ENCODE measurements at places on chromosomes 4 and X. TPM values are rescaled to one million over a fixed set of nuclear protein-coding genes. Genes with fewer than 3 reads are reported as not detected.

GRCh38 chr4:168557658-168558057 lies 60.8 kb downstream of the PALLD start:
- DNase-seq: no peak

DNA sequence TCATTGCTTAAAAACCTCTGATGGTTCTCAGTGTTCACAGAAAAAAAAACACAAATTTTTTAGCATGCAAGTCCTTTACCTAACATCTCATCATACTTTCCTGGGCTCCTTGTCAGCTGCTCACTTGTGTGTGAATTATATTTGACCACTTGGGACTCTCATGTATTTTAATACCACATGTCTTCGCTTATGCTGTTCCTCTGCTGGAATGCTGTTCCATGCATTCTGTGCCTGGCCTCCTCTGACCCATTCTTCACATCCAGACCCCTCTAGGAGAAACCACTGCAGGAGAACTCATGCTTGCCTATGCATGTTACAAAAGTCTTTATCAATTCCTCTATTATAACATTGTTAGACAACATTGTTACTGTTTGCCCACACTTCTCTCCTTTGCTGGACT lies 157.6 kb downstream of the PDGFRA start:
- no peak for DNase-seq

DNA sequence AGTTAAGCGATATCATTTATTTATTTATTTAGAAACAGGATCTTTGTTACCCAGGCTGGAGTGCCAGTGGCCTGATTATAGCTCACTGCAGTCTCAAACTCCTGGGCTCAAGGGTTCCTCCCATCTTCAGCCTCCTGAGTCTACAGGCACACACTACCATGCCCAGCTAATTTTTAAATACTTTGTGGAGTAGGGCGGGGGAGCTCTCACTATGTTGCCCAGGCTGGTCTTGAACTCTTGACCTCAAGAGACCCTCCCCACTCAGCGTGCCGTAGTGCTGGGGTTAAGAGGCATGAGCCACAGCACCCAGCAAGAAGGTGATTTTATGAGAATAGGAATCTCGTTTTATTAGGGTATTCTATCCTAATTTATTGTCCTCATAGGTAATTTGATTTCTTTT lies 3.9 kb upstream of the UFSP2 start:
- DNase-seq: no peak

SPATA18 gene
- 17.3 TPM for total RNA-seq

Data from endothelial cell (in vitro differentiated cells).